ENCODE measurements at places on chromosomes 12 and 14.

GRCh38 chr12:2233034-2233433, 180.2 kb downstream of the CACNA1C start:
- DNase-seq: no peak

DNA sequence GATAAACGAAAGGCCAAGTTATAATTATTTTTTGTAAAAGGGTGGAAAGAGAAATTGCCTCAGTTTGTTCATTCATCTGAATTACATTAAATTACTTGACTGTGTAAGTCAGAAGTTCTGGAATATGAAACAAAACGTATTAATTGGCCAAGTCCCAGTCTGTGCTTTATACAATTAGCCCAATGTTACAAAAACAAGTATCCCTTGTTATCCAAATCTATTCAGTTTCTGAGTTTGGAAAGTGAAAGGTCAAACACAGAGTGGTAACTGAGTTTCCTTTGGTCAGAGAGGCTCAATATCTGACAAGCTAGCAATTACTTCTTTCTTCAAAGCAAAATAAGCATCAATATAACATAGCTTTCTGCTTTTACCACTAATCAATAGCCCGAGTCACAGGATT, 62.6 kb downstream of the SPPL3 start:
- no peak for DNase-seq

DNA sequence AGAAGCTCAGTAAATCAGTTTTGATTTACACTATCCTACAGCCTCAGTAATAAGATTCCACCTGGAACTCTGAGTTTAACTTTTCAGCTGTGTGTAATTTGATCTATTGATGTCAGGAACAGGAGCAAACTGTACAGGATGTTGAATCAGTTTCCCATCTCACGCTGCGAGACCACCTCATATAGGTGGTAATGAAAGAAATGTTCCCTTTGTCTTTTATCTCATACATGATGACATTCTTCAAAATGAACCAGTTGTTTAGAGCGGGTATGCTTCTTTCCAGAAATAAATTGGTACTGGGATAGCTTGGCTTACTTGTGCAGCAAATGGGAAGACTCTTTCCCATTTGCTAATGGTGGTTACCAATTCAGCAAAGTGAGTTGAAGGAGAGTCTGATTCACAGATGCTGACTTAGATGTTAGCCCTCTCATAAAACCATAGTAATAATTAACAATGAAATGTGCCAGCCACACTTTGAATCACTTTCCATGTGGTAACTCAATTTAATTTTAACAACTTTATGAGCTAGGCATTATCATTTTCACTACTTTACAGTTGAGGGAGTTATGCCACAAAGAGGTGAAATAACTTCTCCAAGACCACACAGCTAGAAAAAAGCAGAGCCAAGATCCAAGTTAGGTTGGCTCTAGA, 251.5 kb downstream of the PAWR start:
- DNase-seq: no peak

DNA sequence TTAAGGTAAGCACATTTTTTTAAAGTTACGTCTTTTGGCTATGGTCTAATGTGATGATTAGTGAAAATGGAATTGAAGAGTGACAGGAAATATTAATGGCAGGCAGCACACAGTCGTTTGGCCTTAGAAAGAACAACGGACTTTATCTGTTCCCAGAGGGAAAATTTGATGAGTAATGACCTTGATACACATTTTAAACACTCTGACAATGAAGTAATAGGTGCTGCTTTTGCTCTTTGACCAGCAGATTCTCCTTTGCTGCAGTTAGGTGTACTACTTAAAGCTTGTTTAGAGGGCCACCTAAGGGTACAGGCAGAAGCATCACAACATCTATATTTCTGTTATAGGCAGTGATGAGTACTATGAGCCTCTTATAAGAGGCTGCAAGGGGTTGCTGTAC, 27.1 kb upstream of the RNU6-8 start:
- no peak for DNase-seq

All from activated T-cell treated with anti-CD3 and anti-CD28 coated beads, Interleukin-2, amount 50 U/mL, for 24 hours (primary cell).